ENCODE measurements at places on chromosomes 13 and 19. TPM values are rescaled to one million over a fixed set of nuclear protein-coding genes. Genes with fewer than 3 reads are reported as not detected.

The EPN1 gene
- 103 TPM for total RNA-seq

The FUT1 gene
- not detected for total RNA-seq

GRCh38 chr19:960601-960938, 23.6 kb upstream of the WDR18 start:
- no peak overlapping the region for H3K4me3 ChIP-seq
- no peaks in the 10 kb centered on the region for H3K27me3 ChIP-seq
- H3K36me3 ChIP-seq, result peaks cover 7% of the 10 kb centered on the region
- peaks cover 7% of the 10 kb centered on the region for H3K4me1 ChIP-seq

GRCh38 chr13:75352641-75353327, 129.2 kb downstream of the TBC1D4 start:
- DNase-seq, result peak; percentile 25
- H3K27ac ChIP-seq, result no peak overlapping the region
- H3K27me3 ChIP-seq, result no peaks in the 10 kb centered on the region

DNA sequence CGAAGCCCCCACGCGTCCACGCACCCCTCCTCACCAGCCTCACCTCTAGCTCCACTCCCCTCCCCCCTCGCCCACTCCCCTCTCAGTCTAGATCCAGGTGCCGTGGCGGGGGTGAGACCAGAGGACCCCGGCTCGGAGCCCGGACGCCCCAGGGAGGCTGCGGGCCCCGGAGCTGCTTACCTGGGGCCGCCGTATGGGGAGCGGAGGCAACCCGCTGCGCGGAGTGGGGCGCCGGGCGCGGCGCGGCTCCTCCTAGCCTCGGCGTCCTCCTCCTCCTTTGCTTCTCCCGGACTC, 353 bp downstream of the ENOX1 start:
- DNase-seq, result no peak
- H3K36me3 ChIP-seq, result no peaks in the 10 kb centered on the region
- no peaks in the 10 kb centered on the region for H3K27me3 ChIP-seq
- no peak overlapping the region for H3K27ac ChIP-seq
- no peaks in the 10 kb centered on the region for H3K4me1 ChIP-seq
